ENCODE measurements at places on chromosomes 16 and 17. TPM values are rescaled to one million over a fixed set of nuclear protein-coding genes. Genes with fewer than 3 reads are reported as not detected.

GRCh38 chr17:54891176-54891821 is 9.4 kb upstream of the TOM1L1 start:
- DNase-seq, result peak; percentile 6

DNA sequence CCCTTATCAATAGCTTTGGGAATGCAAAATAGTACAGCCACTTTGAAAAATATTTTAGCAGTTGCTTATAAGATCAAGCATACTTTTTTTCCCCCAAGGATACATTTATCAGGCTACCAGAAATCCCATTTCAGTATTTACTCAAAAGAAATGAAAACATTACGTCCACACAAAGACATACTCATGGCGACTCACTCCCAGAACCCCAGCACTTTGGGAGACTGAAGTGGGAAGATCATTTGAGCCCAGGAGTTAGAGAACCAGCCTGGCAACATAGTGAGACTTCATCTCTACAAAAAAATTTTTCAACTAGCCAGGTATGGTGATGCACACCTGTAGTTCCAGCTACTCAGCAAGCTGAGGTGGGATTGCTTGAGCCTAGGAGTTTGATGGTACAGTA is 5.9 kb downstream of the SKA2 start:
- peak; percentile 12 for DNase-seq

DNA sequence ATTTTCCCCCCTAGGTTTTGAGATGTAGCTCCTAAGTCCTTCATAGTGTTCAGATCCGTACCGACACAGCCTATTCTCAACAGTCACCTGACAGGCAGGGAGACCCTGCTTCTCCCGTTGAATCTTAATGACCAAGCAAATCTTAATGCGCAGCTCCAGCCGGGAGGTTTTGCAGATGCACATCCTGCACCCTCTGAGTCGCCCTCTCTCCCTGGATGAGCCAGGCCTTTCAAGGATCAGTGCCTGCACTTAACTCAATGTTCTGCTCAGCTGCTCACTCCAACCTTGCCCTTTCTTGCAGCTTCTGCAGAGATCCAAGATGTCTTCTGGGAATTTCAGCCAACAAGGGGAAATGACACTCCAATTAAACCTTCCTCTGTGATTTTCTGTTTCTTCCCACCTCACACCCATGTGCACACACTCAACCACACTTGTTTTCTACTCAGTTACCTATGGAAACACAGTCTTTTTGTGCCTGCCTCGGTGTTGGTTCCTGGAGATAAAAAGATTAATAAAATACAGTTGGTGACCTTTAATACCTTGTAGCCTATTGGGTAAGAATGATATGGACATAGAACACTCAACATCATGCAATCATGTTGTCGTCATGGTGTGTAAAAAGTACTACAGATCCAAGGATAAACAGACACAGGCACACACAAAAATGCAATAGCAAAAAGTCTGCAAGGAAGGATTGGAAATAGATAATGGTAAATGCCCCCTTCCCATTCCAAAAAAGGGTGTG is 76.9 kb upstream of the DYNLRB2 start:
- DNase-seq, result no peak

- DNase-seq, result no peak
Measured at GRCh38 chr17:2319051-2319450, 15.3 kb downstream of the SRR start.

DNA sequence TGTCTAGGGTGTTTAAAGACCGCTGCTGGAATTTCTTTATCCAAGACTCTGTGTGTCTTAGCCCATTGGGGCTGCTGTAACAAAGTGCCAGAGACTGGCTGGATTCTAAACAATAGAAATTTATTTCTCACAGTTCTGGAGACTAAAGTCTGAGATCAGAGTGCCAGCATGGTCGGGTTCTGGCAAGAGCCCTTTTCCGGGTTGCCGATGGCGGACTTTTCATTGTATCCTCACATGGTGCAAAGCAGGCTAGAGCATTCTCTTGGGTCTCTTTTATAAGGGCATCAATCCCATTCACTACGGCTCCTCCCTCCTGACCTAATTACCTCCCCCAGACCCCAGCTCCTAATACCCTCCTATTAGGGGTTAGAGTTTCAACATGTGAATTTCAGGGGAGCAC is 9.5 kb downstream of the NLRC5 start:
- DNase-seq, result no peak

DNA sequence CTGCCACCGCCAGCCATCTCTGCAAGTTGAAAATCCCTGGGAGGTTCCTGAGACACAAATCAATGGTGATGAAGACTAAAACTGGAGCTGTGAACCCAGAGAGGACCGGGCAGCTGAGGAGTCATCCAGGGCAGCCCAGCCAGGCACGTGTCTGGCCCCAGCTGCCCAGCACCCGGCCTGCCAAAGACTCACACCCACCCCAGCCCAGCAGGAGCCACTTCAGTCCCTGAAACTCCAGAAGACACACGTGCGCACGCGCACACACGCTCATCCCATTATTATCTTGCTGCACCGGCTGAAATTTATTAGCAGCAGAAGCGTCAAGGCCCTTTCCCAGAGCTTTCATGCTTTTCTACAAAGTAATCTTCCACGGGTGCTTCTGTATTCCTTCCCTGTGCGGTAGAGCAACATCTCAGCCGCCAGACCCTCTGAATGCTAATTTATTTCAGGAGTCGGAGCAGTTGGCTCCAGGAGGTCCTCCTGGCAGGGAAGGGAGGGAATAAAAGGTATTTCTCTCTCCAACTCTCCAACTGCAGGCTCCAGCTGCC is 59.8 kb upstream of the RBFOX3 start:
- no peak for DNase-seq

The PSMD7 gene
- total RNA-seq, result 66.4 TPM

The ADAD2 gene
- not detected for total RNA-seq

All from dermis microvascular lymphatic vessel endothelial cell (primary cell).